ENCODE measurements at places on chromosomes 11 and 22. TPM values are rescaled to one million over a fixed set of nuclear protein-coding genes. Genes with fewer than 3 reads are reported as not detected.

The PAMR1 gene
- 2.5 TPM for total RNA-seq

The ADAMTS8 gene
- total RNA-seq: 0.82 TPM

The TNNI2 gene
- 5.5 TPM for total RNA-seq

The ART1 gene
- not detected for total RNA-seq

The P2RX6 gene
- total RNA-seq: 5.5 TPM

- no peak overlapping the region for H3K27ac ChIP-seq
- H3K4me3 ChIP-seq: no peak overlapping the region
- no peaks in the 10 kb centered on the region for H3K36me3 ChIP-seq
- no peaks in the 10 kb centered on the region for H3K4me1 ChIP-seq
- peak; percentile 11 for DNase-seq
Measured at GRCh38 chr11:111797145-111797581, 31.0 kb upstream of the PPP2R1B start.

DNA sequence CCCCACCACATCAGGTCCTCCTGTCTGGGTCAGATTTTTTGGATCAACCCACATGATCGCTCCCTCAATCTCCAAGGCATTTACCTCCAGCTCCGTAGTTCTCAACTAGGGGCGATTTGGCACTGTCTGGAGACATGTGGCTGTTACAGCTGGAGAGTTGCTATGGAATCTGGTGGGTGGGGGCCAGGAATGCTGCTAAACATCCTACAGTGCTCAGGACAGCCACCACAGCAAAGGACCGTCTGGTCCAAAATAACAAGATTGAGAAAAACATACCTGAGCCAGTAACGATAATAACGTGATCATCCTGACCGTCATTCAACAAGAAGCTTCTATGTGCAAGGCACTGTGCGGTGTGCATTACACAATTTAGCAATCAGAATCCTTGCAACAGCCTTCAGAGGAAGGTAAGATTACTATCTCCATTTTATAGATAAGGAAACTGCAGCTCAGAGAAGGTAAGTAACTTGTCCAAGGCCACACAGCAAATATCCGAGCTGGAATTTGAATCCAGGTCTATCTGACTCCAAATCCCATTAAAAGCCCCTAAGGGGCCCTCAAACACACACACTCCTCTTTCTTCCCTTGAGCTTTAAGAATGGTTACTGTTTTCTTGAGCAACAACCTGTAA lies 14.3 kb upstream of the CRY2 start:
- H3K4me1 ChIP-seq: no peaks in the 10 kb centered on the region
- no peak overlapping the region for H3K4me3 ChIP-seq
- H3K27ac ChIP-seq: no peak overlapping the region
- H3K27me3 ChIP-seq: no peaks in the 10 kb centered on the region
- no peak for DNase-seq
- H3K36me3 ChIP-seq: no peaks in the 10 kb centered on the region

DNA sequence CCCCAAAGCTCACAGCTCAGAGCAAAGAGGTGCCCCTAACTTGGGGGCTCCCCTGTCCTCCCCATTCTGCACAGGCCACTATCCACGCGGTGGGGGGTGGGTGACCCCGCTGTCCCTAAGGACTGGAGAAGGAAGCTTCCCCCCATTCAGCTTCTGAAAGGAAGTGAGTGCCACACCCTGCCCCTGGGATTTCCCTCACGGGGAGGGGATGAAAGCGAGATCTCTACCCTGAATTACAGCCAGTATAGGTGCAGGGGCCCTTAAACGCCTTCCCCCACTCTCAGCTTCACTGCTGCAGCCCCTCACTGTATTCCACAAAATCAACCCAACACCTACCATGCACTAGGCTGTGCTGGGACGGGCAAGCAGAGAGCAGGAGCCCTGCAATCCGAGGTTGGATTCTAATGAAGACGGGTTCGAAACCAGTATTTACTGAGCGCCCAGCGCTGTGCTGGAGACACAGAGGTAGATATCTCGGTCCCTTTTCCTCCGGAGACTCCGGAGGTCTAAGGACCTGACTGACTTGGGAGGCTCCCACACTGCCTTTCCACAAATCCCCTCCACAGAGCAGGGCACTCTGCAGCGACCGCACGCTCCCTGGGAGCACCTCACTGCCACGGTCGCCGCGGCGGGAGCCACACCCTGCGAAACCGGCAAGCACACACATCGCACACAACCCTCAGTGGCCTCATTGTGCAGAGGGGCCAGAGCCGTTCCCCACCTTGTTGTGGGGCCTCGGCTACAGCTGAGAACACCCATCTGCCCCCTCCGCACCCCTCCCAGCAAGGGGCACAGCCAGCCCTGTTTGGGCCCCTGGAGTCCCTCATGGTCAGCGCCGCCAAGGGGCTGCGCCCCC lies 1.8 kb downstream of the AHNAK start:
- H3K4me1 ChIP-seq: peaks cover 53% of the 10 kb centered on the region
- H3K4me3 ChIP-seq: peak overlapping the region; percentile 93
- no peak for DNase-seq
- H3K27me3 ChIP-seq: no peaks in the 10 kb centered on the region
- H3K36me3 ChIP-seq: no peaks in the 10 kb centered on the region

DNA sequence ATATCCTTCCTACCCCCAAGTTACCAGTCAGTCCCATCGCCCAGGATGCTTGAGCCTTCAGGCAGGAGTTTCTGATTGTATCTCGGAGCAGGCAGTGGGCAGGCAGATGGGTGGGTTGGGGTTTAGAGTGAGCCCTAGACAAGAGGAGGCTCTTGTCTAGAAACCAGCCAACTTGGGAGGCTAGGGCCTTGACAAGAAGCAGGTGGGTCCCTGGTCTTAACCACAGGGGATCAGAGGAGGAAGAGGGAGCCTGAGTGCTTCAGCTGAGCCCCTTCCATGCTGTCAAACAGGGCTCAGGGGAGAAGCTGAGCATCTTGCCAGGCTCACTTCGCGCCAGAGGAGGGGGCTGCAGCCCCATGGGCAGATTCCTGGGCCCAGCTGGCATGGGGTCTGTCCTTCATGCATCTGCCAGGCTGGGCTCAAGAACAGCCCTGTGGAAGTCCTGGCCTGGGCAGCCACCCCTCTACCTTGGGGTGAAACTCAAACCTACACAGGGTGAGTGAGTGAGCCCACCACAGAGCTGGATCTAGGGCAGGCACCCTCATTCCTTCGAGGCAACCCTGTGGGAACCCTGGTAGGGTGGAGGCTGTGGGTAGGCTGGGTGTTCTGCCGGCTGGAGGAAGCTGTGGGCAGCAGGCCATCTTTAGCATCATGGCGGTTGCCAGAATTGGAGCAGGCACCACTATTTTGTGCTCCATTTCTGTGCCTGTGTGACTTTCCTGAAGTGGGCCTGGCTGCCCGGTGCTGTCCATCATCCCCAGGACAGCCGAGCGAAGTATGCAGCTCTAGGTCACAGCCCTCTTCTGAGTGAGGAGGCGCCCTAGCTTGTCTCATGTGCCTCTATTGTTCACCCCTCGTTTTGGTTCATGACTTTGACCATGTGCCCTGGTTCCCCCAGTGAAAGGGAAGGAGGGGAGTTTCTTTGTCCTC lies 108.1 kb downstream of the MORC2 start:
- no peaks in the 10 kb centered on the region for H3K36me3 ChIP-seq
- H3K27me3 ChIP-seq: no peaks in the 10 kb centered on the region
- H3K4me1 ChIP-seq: no peaks in the 10 kb centered on the region
- H3K4me3 ChIP-seq: no peak overlapping the region
- H3K27ac ChIP-seq: no peak overlapping the region

- no peaks in the 10 kb centered on the region for H3K36me3 ChIP-seq
- H3K27me3 ChIP-seq: no peaks in the 10 kb centered on the region
- no peaks in the 10 kb centered on the region for H3K4me1 ChIP-seq
- DNase-seq: no peak
- H3K4me3 ChIP-seq: no peak overlapping the region
Measured at GRCh38 chr11:103768816-103769215, 267.6 kb upstream of the DDI1 start.

- H3K27ac ChIP-seq: no peak overlapping the region
- H3K4me1 ChIP-seq: no peaks in the 10 kb centered on the region
- no peak overlapping the region for H3K4me3 ChIP-seq
- no peaks in the 10 kb centered on the region for H3K27me3 ChIP-seq
- DNase-seq: no peak
Measured at GRCh38 chr22:24421428-24421931, 5.9 kb upstream of the ADORA2A start.

GRCh38 chr22:50314455-50315288 lies 7.2 kb upstream of the PLXNB2 start:
- no peak overlapping the region for H3K4me3 ChIP-seq
- H3K27ac ChIP-seq: no peak overlapping the region
- no peaks in the 10 kb centered on the region for H3K27me3 ChIP-seq
- no peaks in the 10 kb centered on the region for H3K4me1 ChIP-seq
- no peaks in the 10 kb centered on the region for H3K36me3 ChIP-seq
- no peak for DNase-seq

GRCh38 chr22:37043209-37043827 lies 8.2 kb upstream of the KCTD17 start:
- no peak for DNase-seq
- no peak overlapping the region for H3K4me3 ChIP-seq
- no peaks in the 10 kb centered on the region for H3K4me1 ChIP-seq
- no peaks in the 10 kb centered on the region for H3K27me3 ChIP-seq
